ENCODE measurements at places on chromosomes 5 and 9.

DNA sequence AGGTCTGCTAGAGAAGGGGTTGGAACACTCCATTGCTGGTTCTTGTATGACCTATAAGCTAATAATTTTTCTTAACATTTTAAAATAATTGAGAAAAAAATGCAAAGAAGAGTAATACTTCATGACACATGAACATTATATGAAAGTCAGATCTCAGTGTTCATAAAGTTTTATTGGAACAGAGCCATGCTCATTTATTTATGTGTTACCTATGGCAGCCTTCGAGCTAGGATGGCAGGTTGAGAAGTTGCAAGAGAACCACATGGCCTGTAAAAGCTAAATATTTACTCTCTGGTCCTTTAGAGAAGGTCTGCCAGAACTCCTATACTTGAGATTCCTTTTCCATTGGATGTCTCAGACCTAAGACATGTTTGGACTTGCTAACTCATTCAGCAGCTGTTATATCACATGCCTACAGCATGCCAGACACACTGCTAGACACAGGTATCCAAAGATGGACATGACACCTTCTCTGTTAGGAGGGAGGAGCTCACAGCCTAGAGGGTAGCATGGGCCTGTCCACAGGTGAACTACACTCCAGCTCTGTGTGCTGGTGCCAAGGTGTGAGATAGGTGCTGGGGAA lies 304.3 kb downstream of the ARHGAP26 start:
- no peak for DNase-seq

DNA sequence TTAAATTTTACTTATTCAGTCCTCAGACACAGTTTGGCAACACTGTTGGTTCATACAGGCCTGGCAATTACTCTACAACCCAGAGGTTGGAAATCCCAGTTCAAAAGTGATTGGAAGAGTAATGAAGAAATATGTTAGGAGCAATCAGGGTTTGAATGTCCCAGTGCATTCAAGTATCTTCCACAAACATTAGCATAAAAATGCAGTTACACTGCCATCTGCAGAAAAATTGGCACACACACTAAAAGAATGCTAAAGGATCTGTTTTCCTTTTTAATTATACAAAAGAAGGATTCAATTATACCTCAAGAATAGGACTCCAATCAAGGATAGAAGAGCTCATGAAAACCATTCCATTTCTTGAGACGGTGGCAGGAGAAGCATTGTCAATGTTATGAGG lies 130.2 kb downstream of the DNAH5 start:
- DNase-seq, result no peak

DNA sequence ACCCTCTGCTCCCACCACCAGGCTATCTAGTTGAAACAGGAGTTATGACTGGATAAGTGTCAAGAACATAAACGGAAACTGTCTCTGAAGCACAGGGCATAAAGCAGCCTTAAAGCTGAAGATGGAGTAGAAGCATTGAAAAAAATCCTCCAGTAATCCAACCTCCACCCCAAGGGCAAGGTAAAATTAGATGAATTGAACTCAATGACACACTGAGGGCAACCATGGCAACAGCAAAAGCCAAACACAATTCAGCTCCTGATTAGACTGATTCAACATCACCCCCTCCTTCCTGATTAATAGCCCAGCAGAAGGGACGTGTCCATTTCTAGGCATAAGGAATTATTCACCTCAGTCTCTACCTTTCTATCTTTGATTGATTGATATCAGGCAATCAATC lies 183.2 kb upstream of the MAP3K1 start:
- no peak for DNase-seq

DNA sequence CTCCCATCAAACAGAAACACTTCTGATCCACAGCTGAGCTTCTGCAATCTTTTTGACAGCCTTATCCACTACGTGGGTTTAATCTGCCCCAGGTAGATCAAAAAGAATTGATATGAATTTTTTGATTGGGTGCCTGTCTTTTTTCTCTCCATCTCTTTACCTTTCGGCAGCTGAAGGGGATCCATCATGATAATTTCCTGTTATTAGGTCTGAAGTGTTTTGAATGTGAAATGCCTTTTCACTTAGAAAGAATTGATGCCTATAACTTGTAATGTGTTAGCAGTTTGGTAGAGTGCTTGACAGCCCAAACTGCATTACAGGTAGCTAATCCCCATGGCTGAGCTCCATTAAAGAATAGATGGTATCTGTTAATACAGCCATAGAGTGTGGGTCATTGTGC lies 745.4 kb downstream of the TLR4 start:
- DNase-seq, result no peak

DNA sequence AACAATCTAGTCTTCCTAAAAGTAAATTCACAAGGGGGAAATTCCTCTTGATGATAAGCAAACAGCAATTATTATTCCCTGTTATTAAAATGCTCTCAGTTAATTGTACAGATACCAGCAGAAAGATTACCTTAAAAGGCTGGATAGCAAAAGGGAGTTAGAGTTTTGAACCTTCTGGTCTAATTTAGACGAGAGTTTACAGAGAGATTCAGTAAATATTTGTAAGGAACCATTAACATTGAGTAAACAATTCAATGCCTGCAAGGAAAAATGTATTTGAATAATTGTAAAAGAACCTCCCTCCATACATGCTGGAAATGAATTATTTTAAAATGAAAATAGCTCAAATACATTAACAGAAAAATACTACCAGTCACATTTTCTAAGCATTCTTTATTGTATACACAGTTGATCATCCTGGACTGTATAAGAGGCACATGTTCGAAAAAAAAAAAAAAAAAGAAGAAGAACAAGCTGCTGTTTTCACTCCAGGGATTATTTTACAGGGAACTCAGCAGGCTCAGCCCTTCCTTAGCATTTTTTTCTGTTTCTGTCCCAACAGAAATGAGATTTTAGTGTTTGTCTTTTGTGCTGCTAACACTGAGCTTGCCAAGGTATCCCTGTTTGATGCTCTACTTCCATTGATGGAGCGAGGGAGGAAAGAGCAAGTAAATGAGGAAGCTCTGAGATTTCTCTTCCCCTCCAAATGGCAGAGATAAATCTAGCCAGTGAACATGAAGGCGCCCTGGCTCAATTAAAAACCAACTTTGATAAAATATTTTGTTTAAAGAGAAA lies 141.1 kb downstream of the ENC1 start:
- no peak for DNase-seq

DNA sequence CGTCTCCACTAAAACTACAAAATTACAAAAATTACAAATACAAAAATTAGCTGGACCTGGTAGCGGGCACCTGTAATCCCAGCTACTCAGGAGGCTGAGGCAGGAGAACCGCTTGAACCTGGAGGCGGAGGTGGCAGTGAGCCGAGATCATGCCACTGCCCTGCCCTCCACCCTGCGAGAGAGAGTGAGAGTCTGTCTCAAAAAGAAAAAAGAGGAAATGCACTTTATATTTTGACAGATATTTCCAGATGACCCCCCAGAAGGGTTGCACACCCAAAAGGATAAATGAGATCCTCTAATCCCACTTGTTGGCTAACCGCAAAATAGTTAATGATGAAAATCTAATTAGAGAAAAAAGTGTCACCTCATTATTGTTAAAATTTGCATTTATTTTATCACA lies 2.2 kb downstream of the HSDL2 start:
- no peak for DNase-seq

DNA sequence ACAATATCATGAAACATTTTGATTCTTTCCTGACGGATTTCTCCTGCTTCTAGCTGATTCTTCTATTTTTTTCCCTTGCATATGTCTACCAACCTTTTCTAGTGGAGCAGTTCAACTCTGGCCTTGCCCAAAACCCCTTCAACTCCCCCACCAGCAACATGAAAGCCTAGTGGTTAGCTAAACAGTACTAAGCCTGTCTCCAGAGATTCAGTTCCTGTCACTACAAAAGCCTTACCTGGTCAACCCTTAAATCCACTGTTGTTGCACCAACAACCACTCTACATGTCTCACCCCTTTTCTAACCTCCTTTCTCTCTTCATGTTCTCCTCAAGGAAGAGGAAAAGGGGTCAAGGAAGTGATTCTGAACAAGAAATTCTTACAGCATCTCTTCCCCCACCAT lies 74.8 kb upstream of the PIK3R1 start:
- no peak for DNase-seq

- DNase-seq, result no peak
These were observed 3.3 kb upstream of the LHX2 start for GRCh38 chr9:124008303-124008693.

DNA sequence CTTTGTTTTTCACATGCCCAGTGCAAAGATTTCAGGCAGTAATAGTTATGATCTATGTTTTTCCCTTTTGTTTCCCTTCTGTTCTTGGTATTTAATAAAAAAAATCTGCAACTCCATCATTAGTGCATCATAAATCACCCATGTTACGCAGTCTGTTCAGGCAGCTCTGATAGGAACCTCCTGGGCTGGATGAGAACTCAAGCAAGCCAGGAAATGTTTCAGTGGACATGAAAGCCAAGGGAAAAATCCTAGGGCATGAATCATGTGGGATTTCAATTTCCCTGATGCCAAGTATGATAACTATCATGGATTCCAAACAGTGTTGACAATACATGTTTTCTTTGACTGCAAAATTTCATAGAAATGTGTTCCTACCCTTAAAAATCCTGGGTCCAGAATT lies 119.7 kb upstream of the TARS1 start:
- no peak for DNase-seq

GRCh38 chr9:26782899-26783298 lies 109.7 kb downstream of the CAAP1 start:
- no peak for DNase-seq

- no peak for DNase-seq
These were observed 1671.2 kb upstream of the ACO1 start for GRCh38 chr9:30713243-30713642.

GRCh38 chr9:113246928-113247327 lies 25.6 kb downstream of the SLC31A1 start:
- no peak for DNase-seq

GRCh38 chr5:44225231-44226160 lies 163.7 kb downstream of the FGF10 start:
- no peak for DNase-seq

DNA sequence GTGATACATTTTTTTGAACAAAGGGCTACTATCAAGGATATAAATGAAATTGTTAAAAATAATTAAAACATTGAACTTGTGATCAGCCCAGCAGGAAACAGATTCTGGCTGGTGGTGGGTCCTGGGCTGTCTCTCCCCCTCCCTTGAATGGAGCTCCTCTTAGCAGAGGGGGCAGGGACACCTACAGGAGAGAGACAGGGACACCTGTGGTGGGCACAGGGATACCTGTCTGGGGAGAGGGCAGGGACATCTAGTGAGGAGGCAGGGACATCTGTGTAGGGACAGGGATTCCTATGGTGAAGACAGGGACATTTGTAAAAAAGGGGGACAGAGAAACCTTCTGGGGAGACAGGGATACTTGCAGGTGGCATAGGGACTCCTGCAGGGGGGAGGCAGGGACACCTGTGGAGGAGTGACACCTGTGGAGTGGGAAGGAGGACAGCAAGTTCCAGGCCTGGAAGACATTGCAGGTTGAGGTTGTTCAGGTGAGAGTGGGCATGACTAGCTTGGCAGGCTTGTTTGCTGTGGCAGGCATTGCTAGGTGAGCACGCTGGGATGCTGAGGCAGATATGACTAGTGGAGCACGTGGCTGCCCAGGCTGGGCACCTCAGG lies 264.2 kb downstream of the IRX2 start:
- DNase-seq, result no peak

DNA sequence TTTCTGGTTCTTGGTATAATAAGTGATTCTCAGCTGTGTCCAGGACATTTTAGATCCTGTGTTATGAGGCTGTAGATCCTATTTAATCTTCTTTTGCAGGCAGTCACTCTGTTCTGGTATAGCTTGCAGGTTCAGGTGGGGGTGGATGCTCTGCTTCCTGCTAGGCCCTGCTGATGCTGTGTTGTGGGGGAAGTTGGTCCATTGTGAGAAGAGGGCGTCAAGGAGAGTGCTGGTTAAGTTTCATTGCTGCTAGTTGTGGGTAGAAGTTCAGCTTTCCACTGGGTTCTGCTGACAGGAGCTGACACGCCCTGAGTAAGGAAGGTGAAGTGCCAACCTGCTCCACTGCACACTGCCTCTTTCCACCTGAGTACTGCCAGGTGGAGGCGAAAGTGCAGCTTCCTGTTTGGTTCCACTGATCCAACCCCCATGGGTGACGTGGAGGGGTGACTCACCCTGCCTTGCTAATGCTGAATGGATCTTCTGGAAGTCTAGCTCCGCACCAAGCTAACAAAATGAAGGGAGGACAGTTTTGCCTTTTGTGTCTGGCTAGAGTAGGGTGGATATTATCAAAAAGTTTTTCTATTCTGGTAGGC lies 16.3 kb downstream of the NMRK1 start:
- DNase-seq, result no peak

GRCh38 chr5:5270958-5271785 lies 131.0 kb downstream of the ADAMTS16 start:
- peak; percentile 75 for DNase-seq

DNA sequence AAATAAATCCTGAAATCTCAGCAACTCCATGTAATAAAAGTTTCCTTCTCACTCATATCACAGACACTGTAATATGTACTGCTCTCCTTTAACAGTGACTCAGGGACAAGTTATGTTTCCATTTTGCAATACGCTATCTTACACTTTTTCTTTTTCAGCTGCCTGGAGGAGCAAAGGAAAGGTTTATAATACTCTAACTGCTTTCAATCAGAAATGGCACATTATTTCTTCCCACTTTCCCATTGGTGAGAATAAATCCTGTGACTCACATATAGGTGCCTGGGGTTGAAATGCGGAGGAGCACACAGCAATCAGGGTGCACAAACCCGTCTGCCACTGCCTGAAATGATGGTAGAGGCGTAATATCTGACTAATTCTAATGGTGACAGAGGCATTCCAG lies 186.6 kb downstream of the HINT1 start:
- DNase-seq, result no peak

DNA sequence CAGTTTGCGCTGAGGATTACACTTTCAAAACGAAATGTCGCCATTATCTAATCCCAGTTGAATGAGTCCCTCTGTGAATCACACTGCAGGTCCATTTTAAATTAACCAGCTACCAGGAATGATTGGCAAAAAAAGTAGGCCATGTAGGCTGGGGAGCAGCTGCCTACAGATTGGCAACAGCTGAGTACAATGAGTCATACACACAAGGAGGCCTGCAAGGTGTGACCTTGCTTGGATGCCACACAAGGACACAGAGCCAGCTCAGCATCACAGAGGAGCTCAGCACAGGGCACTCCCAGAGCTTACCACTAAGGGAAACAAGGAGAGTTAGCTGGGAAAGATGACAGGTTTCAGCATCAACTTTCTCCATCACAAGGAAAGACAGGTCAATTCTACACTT lies 12.9 kb downstream of the HAVCR1 start:
- DNase-seq, result peak; percentile 28

Data from posterior cingulate gyrus (tissue), 11 donors.